ENCODE measurements at places on chromosomes 2 and 18.
A peak's percentile ranks its signal among the peaks of the same experiment; 100 is the strongest.

- DNase-seq: peak; percentile 25
Measured at GRCh38 chr2:145380436-145381017, 860.6 kb upstream of the ZEB2 start.

GRCh38 chr2:96931966-96932365 is 54.4 kb downstream of the FAM178B start:
- no peak for DNase-seq

DNA sequence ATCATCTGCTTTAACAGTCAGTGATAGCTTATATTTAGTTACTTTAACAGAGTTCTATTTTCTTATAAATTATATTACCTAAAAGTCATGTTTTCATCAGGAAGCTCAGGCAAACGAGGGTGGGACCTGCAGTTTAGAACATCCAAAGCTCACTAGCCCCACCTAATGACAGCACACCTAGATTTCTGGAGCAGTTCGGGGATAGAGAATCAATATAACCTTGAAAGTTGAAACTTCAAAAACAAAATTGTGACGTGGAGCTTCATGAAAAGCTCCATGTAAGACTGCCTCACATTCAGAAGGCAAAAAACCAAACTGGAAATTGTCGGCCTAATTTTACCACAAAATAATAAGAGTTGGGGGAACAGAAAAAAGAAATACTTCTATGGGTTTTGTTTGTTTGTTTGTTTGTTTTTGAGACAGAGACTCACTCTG is 185.9 kb upstream of the CCDC150 start:
- DNase-seq: peak; percentile 52

GRCh38 chr2:158102446-158102845 is 770 bp downstream of the UPP2 start:
- no peak for DNase-seq

GRCh38 chr2:239456940-239457339 is 56.1 kb upstream of the HDAC4 start:
- DNase-seq: no peak

DNA sequence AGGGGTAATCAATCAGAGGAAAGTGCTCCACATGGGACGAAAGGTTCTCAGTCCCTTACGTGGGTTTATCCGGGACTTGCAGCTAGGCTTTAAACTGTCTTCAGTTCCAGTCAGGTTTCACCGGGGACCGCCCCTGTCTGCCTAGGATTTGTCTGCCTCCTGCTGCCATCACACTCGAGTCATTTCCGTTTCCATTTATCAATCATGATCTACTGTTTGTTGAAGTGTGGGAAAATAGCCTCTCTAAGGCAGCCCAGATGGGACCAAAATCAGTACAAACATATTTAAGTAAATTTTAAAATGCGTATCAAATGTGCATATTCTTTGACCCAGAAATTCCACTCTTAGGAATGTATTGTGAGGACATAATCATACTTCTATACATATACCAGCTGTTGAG is 10.5 kb downstream of the TRAPPC12 start:
- DNase-seq: no peak

DNA sequence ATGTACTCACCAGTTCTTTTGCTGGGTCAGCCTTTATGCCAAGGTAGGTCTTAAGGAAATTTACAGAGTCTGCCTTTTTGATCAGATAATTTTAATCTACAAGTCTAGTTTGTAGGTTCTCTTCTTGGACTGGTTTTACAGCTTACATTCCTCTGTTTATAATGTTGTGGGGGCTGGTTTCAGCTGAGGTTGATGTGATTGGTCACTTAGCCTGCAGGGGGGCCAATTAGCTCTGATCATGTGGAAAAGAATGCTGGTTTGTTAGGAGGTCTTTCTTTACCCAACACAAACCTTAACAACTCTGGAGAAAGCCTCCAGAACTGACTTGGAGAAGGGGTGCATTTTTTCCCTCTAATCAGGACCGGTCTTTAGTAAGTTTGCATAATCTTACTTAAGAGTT is at the start of gene KCNJ13:
TSS of gene KCNJ13 (minus strand) at position 131 of the 400 bp plus-strand sequence. CDS start 5,203 bp downstream, outside the sequence.
- DNase-seq: no peak

GRCh38 chr2:239380831-239381708 is 19.8 kb downstream of the HDAC4 start:
- DNase-seq: no peak

GRCh38 chr2:241516520-241516965 is 8.2 kb upstream of the STK25 start:
- no peak for DNase-seq

- no peak for DNase-seq
Measured at GRCh38 chr18:2780750-2781149, 66.1 kb upstream of the EMILIN2 start.

DNA sequence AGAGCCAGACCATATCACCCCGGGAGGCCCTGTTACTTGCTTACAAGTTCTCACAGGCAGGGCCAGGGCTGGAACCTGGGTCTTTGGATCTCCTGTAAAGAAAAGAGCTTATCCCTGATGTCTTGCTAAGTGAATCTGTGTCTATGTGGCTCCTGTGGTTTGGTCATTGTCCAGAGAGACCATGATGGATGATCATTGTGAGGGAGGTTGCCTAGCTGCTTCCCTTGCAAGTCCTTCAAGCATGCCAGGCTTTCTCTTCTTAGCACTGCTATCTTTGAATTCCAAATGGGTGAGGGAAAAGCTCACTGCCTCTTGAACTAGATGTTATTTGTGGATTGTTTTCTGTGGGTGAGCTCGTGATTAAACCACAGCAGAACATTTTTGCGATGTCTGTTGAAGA is 151.6 kb downstream of the FSHR start:
- DNase-seq: no peak

- no peak for DNase-seq
Measured at GRCh38 chr2:16755442-16755841, 89.8 kb upstream of the CYRIA start.

GRCh38 chr2:27086724-27087593 is at the start of gene KHK:
KHK (plus strand) TSS chr2:27086772; CDS start chr2:27087260, 488 bp downstream.
- DNase-seq: peak; percentile 65

DNA sequence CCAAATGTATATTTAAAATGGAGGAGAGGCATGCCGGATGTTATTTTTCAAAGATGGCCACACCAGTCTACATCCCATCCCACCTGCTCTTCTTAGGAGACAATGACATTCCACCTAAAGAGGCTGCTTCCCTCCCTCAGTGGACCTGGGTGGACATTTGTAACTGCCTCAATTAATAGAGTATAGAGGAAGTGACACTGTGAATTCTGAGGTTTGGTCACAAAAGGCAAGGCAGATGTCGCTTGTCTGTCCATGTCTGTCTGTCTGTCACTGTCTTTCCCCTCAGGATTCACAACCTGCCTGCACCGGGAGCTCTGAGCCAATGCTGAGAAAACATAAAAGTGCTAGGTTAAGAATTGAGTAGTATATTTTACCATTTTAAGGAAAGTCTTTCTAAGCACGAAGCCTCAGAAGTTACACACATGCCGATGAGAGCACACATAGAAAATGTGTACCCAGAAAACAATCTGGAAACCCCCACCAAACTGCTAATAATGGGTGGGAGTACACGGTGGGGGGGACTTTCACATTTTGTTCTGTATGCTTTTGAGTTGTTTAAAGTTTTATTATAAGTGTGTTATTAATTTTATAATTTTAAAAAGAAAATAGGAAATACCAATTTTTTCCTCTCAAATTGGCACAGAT is 21.0 kb downstream of the MIB1 start:
- no peak for DNase-seq

- DNase-seq: no peak
Measured at GRCh38 chr2:153133716-153134115, 344.8 kb downstream of the RPRM start.

DNA sequence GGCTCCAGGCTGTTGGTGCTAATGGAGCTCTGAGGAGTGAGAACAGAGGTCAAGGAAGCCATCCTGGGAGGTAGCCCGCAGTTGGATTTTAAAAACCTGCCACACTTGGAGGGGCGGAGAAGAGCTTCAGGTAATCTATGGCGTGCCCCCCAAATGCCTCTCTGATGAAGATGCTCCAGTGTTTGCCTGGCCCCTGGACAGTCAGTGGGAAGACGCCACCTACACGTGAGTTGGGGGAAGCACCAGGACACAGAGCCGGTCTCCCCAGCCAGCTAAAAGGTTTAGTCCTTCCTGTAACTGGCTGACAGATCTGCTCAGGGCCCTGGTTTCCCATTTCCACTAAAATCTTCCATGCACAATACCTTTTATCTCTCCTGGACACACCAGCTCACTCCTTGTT is 225.0 kb downstream of the TTC32 start:
- no peak for DNase-seq

GRCh38 chr2:28948160-28948559 is 32.9 kb upstream of the TOGARAM2 start:
- DNase-seq: no peak

- no peak for DNase-seq
Measured at GRCh38 chr2:146665800-146666199, 1179.0 kb upstream of the ACVR2A start.

- DNase-seq: peak; percentile 88
Measured at GRCh38 chr2:161844822-161845221, 220.6 kb downstream of the SLC4A10 start.

GRCh38 chr2:20465716-20466394 is 19.0 kb downstream of the RHOB start:
- DNase-seq: peak; percentile 84

DNA sequence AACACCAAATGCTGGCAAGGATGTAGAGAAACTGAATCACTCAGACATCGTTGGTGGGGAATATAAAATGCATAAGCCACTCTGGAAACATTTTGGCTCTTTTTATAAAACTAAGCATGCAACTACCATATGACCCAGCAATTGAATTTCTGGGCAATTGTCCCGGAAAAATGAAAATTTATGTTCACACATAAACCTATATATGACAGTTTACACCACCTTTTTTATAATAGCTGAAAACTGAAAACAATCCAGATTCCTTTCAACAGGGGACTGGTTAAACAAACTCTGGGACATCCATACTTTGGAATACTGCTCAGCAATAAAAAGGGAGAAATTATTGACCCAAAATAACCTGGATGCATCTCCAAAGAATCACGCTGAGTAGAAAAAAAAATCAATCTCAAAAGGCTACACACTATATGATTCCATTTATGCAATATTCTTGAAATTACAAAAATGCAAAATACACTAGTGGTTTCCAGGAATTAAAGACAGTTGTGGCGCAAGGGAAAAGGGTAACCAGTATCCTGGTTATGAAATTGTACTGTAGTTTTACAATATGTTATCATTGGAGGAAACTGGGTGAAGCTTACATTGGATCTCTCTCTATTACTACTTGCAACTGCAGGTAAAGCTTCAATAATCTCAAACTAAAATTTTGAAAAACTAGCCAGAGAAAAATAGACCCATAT is 130.2 kb upstream of the PID1 start:
- DNase-seq: no peak

GRCh38 chr18:21099442-21099841 is 12.2 kb downstream of the ROCK1 start:
- DNase-seq: no peak

DNA sequence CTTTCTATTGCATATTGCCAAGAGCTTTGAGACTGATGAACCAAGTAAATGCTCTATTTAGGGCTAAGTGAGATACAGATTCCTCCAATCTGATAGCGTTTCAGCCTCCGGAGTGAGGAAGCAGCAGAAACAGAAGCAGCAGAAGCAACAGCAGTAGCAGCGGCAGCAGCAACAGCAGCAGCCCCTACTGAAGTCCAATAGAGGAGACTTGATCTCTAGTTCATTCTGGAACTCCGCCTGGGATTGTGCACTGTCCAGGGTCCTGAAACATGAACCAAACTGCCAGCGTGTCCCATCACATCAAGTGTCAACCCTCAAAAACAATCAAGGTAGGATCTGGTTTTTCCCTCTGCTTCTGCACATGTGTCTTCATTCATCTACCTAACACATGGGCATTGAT is at the start of gene DPP10:
TSS of gene DPP10 (plus strand) at position 132 of the 400 bp plus-strand sequence.
- no peak for DNase-seq

GRCh38 chr2:229519655-229520430 is 194.5 kb downstream of the DNER start:
- DNase-seq: no peak

DNA sequence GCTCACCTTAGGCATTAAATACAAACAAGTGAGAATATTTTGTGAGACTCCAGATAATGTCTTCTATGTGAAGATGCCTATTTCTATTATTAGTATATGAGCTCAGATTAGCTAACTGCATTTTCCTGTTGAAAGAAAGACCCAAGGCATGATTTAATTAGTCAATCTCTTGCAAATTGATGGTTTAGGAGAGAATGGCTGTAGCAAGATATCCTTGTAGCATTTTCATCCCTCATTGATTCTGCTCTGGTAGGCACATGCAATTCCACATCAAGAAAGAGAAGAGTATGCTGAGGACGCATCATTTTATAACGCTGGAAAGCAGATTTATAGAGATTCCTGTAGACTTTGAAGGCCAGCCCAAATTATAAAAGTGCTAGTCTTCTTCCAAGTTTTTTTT is 332.0 kb downstream of the SOX11 start:
- no peak for DNase-seq

GRCh38 chr2:132256251-132256902 is 94.6 kb upstream of the ANKRD30BL start:
- no peak for DNase-seq

DNA sequence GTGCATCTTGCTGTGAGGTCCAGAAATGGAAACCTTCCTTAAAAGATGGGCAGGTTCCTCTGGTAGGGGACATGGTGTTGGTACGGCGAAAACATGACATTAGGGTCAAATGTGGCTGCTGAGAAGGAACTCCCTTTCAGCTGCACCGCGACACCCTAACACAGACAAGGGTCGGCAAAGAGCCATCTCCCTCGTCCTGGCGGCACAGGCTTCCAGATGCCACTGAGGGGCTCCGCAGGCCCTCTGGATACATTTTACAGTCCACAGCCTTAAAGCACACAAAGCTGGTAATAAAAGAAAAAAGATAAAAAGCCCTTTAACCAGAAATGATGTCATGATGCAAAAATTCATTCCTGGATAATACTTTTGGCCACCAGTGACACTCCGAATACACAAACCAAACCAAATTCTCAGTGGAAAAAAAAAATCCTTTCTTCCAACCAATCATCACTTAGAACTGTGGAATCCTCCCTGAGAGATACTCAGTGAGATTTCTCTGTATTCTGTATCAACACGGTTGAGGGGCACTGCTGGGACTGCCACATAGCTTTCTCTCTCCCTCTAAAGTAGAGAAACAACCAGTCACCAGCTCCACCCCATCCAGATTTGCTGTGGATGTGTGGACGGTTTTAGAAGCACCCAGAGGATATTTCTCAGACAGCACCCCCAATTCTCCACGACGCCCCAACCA is 174.8 kb downstream of the HDAC4 start:
- no peak for DNase-seq

- no peak for DNase-seq
Measured at GRCh38 chr2:201855356-201855755, 49.0 kb downstream of the CDK15 start.

DNA sequence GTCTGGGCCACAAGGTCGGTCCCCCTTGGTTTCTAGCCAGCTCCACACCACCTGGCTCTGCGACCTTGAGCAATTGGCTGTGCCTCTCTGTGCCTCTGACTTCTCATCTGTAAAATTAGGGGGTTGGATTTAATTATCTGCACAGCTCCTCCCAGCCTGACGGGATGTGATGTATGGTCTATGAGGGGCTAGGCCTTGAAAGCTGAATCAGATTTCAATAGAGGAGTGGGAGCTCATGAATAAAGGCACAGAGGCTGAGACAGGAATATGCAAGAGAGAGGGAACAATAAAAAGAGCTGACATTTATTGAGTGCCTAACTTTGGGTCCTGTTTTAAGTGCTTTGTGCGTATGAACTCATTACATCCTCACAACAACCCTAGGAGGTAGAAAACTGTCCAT is 104.7 kb downstream of the ALK start:
- no peak for DNase-seq

Data from COR-L47 (cell line).